ENCODE measurements at places on chromosomes 12 and 14.

GRCh38 chr14:103806805-103807204 lies 40.6 kb downstream of the PPP1R13B start:
- peak; percentile 26 for DNase-seq

GRCh38 chr12:94458877-94459727 lies 565 bp downstream of the CEP83 start:
- DNase-seq: peak; percentile 14

GRCh38 chr14:96249029-96249428 lies 7.0 kb upstream of the BDKRB1 start:
- DNase-seq: no peak

DNA sequence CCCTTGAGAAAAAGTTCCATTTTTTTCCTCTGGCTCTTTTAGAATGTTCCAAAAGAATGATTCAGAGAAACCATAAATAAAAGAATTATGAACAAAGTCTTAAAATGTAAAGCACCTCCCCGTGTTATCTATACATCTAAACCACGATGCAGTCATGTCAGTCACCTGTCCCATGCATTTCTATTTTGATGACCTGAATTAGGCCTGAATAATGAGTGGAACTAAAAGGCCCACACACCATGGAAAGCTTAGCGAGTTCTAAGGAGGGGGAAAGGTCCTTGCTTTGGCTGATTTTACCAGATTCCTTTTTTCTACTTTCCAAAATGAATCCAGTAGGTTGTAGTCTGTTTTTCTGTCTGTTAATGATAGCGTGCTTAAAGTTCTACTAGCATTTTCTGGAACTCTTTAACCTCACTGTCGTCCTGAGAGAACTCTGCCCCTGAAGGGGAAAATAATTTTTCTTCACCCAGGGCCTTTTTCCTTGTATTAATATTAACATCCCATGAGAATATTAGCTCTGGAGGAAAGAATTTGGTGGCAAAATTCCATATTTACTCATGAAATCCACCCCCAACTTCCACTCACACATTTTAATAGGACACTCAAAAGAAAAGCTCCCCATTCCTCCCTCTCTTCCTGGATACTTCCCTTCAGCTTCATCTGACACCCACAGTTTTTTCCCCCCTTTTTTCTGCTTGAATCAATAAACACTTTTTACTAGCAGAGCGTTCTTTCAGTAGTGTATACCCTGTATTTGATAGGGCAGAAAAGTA lies 266.3 kb upstream of the DIO2 start:
- DNase-seq: no peak

DNA sequence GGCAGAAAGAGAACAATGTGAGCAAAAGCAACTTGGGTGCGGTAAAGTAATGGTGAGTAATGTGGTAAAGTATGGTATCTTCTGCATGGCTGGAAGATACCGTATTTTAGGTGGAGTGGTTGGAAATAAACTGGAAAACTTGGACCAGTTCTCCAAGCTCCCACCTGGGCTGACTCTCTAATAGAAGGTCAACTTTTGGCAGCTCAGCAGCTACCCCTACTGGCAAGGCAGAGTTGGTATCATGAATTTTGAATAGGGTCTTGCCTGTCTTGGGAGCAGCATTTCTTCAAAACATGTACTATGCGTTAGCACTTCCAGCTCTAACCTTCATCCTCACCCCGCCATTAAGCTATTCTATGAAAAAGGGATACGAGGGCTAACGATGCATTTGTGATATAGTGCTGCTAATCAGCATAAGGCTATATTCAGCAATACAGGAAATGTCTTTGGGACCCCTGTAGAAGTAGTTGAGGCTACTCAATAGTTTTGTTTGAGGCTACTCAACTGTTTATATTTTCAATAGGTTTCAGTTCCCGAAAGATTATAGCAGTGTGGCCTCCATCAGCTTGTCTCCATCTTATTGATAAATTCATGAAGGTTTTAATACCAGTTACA lies 276.3 kb upstream of the FAR2 start:
- peak; percentile 30 for DNase-seq

GRCh38 chr14:88421286-88421685 lies 35.8 kb downstream of the SPATA7 start:
- DNase-seq: no peak

DNA sequence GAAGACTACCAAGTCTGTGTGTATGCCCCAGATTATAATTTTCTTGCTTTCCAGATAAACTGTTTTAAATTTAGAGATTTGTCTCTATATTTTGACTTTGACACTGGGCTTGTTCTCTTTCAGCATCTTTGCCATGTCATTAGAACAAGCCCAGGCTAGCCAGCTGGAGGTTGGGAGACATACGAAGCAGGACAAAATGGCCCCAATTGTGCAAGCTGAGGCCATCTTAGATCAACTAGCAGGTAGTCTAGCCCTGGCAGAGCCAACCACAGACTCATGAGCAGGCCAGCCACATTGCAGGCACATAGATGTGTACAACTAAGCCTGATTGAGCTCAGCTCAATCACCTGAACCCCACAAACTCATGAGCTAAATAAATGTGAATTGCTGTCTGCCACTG lies 321.4 kb downstream of the ATP23 start:
- DNase-seq: no peak

DNA sequence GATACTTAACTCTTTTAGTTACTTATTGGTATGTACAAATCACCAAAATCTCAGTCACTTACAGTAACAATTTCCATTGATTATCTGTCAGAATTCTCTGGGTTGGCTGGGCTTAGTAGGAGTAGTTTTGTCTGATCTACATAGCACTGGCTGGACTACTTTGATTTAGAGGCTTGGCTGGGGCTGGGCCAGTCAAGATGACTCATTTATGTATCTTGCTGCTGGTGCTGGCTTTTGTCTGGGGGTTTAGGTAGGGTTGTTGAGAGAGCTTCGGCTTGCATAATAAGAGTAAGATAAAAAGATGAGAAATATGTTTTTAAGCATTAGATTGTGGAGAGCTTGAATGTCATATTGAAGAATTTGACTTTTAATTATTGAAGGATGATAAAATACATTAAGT lies 1093.7 kb downstream of the SLC6A15 start:
- no peak for DNase-seq

GRCh38 chr12:130743176-130743575 lies 27.1 kb upstream of the RIMBP2 start:
- no peak for DNase-seq

- no peak for DNase-seq
Observed at GRCh38 chr14:65269732-65270131, 142.8 kb upstream of the FUT8 start.

GRCh38 chr12:22562036-22563028 lies 18.0 kb upstream of the C2CD5 start:
- DNase-seq: no peak

GRCh38 chr12:104152685-104153241 lies 14.8 kb upstream of the NFYB start:
- no peak for DNase-seq

GRCh38 chr12:91690531-91690930 lies 455.1 kb downstream of the BTG1 start:
- no peak for DNase-seq

GRCh38 chr12:128817111-128818015 lies 6.4 kb downstream of the SLC15A4 start:
- peak; percentile 57 for DNase-seq

All from GM20000 (cell line).